CD8-positive, alpha-beta memory T cell (primary cell): ENCODE measurements at places on chromosomes 11 and 22. TPM values are rescaled to one million over a fixed set of nuclear protein-coding genes. Genes with fewer than 3 reads are reported as not detected.

Gene WNT11
- polyA plus RNA-seq = 1.2 TPM

GRCh38 chr11:8728563-8728962, 46.0 kb downstream of the RPL27A start:
- no peak overlapping the region for H3K4me3 ChIP-seq
- no peaks in the 10 kb centered on the region for H3K4me1 ChIP-seq
- H3K27ac ChIP-seq = no peak overlapping the region
- no peak for DNase-seq

Gene OR5A1
- polyA plus RNA-seq = not detected

DNA sequence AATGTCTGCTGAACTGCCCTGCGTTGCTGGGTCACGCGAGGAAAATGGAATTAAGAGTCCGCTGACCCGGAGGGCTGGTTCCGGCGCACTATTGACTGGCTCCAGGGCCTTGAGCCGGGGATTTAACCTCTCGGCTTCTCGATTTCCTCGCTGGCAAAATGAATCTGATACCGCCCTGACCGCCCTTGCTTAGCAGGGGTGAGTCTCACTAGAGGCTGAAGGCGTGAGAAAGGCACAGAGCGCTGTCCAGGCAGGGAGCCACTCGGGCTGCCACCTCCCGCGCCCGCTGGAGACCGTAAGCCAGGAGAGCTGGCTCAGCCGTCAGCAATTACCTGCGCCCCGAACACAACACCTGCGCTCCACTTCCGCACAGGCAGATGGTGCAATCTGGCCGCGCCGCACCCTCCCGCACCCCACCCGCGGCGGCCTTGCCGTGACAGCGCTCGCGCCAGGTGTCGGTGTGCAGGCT, 65.6 kb downstream of the BUD13 start:
- no peak overlapping the region for H3K4me3 ChIP-seq
- H3K27me3 ChIP-seq = no peaks in the 10 kb centered on the region
- H3K4me1 ChIP-seq = no peaks in the 10 kb centered on the region

Gene PARVG
- 94.4 TPM for polyA plus RNA-seq

DNA sequence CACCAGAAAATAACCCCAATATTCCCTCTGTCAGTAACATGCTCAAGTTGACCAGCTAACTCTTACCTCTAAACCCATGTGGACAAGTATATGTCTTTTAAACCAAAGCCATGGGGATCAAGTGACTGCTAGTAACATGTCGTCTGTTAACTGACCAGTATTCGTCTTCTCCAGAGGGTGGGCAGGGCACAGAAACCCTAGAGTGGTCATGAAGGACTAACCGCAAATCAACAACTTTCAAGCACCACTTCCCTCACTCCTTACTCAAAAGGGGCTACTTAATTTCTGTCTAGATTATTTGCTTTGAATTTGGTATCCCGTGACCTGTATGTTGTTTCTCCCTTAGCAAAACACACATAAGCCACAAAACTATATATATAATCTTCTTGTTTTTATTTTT, 293.2 kb downstream of the SWAP70 start:
- H3K4me3 ChIP-seq = no peak overlapping the region
- no peaks in the 10 kb centered on the region for H3K36me3 ChIP-seq
- no peak for DNase-seq

- H3K4me3 ChIP-seq = no peak overlapping the region
- H3K36me3 ChIP-seq = peaks cover 7% of the 10 kb centered on the region
These were observed 2.2 kb downstream of the TANGO2 start for GRCh38 chr22:20022978-20023613.

GRCh38 chr11:79237091-79237490, 203.7 kb downstream of the TENM4 start:
- no peak overlapping the region for H3K4me3 ChIP-seq
- no peak overlapping the region for H3K27ac ChIP-seq
- DNase-seq = no peak
- no peaks in the 10 kb centered on the region for H3K27me3 ChIP-seq

Gene ZP1
- 0.22 TPM for polyA plus RNA-seq

DNA sequence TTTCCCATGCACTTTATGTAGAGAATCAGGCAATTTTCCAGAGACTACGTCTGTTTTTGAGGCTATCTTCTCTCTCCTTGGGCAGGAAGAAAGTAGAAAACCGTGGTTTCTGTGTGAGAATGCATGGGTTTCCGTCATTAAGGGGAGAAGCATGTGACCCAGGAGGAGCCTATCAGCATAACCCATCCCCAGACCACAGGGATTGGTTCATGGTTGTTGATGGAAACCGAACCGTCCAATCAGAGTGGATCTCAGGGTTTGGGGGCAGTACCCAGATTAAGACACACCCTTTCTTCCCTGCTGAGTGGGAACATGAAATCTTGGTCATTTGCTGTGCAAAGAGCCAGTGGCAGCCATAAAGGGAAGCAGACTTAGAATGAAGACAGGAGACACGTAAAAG, 517.8 kb downstream of the MN1 start:
- no peaks in the 10 kb centered on the region for H3K36me3 ChIP-seq
- H3K27me3 ChIP-seq = no peaks in the 10 kb centered on the region
- no peaks in the 10 kb centered on the region for H3K4me1 ChIP-seq

DNA sequence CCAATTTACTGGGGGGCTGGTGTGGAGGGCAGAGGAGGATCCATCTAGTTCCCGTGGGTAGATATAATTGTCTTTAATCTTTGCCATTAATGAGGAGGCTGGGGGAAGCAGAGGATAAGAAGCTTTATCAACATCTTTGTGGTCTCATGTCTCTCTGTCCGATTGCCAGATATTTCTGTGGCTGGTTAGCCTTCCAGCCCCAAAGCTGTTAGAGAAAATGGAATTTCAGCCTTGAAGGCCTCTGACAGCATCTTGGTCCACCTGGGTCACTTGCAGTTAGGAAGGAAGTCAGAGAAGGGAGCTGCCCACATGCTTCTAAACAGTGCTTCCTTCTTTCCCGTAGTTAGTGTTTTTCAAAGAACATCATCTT, 56.9 kb downstream of the ABTB2 start:
- no peaks in the 10 kb centered on the region for H3K36me3 ChIP-seq
- H3K4me3 ChIP-seq = no peak overlapping the region
- H3K27ac ChIP-seq = no peak overlapping the region

- no peak overlapping the region for H3K27ac ChIP-seq
- no peak for DNase-seq
- peaks cover 9% of the 10 kb centered on the region for H3K27me3 ChIP-seq
- H3K4me1 ChIP-seq = no peaks in the 10 kb centered on the region
- H3K36me3 ChIP-seq = no peaks in the 10 kb centered on the region
- no peak overlapping the region for H3K4me3 ChIP-seq
These were observed 75.8 kb downstream of the BUD13 start for GRCh38 chr11:116697011-116697410.

DNA sequence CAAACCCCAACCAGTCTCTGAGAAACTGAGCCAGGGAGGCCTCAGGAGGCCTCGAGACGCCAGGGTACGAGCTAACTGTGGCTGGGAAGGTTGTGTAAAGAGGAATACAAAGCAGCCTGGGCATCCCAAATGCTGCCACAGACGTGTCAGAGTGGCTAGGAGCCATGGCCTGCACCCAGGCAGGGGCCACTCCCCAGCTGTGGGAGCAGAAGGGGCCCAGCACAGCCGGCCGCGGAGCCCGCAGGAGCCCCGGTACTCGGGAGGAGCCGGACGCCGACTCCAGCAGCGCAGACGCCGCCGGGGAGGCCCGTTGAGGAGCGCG, 349.8 kb upstream of the B3GAT1 start:
- H3K27ac ChIP-seq = no peak overlapping the region
- H3K4me1 ChIP-seq = no peaks in the 10 kb centered on the region
- no peak for DNase-seq
- no peaks in the 10 kb centered on the region for H3K36me3 ChIP-seq
- no peaks in the 10 kb centered on the region for H3K27me3 ChIP-seq

GRCh38 chr11:13717331-13717730, 48.9 kb downstream of the FAR1 start:
- peaks cover 16% of the 10 kb centered on the region for H3K36me3 ChIP-seq
- no peak overlapping the region for H3K27ac ChIP-seq

DNA sequence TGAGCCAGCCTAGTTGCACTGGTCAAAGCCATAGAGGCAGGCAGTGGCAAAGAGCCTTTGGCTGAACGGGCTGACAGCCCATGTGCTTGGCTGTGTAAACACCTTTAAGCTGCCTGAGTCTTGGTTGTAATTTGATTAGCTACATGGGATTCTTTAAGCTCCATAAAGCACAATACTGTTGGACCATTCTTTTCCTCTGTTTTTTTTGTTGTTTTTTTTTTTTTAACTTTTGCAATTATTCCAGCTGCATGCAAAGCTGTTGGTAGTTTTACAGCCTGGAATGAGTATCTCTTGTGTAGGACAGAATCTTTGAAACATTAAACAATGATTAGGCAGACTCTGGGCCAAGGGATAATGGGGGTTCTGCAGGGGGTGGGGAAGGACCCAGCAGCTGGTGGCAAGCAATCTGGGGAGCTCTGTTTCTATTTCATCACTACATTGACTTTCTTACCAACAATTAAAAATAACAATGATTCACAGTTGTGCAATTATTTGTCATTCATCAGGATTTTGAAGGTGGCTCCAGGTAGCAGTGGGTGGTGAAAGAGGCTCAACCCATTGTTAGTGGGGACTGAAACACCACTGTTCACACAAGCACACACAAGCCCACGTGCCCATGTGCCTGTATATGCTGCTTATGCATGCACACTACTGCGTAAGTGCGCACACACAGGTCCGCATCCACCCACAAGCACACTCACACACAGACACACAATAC, 69.5 kb upstream of the CSNK2A3 start:
- no peaks in the 10 kb centered on the region for H3K36me3 ChIP-seq
- no peaks in the 10 kb centered on the region for H3K4me1 ChIP-seq
- DNase-seq = no peak
- H3K27ac ChIP-seq = no peak overlapping the region

DNA sequence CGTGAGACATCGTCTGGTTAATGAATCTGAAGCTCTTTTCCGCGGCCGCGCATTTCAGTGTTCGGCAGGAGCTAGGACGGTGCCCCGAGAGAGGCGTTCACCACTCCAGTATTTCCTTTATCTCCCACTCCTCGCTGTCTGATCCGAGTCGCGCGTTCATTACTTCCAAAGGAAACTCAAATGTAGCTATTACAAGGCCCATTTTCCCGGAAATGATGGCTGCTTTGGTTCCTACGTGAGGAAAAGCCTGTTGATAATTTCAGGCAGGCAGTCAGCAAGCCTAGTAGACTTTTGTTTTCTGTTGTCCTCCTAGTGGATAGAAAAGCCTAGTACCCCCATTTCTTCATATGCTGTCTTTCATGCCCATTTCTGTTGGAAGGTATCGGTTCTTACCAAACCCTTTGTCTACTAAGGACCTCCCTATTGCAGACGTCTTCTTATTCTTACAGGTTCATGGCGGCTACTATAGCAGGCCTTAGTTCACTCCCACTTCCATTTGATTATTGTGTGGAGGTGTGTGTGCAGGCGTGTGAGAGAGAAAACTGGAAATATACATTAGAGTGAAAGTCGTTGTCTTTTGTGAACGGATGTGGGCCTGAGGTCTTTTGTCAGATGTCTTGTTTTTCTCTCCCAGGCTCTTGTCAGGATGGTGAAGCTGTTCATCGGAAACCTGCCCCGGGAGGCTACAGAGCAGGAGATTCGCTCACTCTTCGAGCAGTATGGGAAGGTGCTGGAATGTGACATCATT, 737 bp downstream of the RBM4 start:
- peak overlapping the region; percentile 92 for H3K27ac ChIP-seq
- peak; percentile 69 for DNase-seq
- H3K36me3 ChIP-seq = peaks cover 45% of the 10 kb centered on the region
- H3K27me3 ChIP-seq = no peaks in the 10 kb centered on the region
- H3K4me3 ChIP-seq = peak overlapping the region; percentile 92

Gene NNMT
- polyA plus RNA-seq = not detected

Gene OR51E1
- polyA plus RNA-seq = not detected

- no peak overlapping the region for H3K27ac ChIP-seq
- no peak for DNase-seq
- H3K27me3 ChIP-seq = no peaks in the 10 kb centered on the region
- no peaks in the 10 kb centered on the region for H3K36me3 ChIP-seq
- H3K4me3 ChIP-seq = no peak overlapping the region
These were observed 19.8 kb downstream of the KCNQ1 start for GRCh38 chr11:2464451-2465165.

- H3K4me1 ChIP-seq = peaks cover 54% of the 10 kb centered on the region
- no peaks in the 10 kb centered on the region for H3K36me3 ChIP-seq
- H3K27ac ChIP-seq = peak overlapping the region; percentile 96
- H3K27me3 ChIP-seq = no peaks in the 10 kb centered on the region
These were observed 1.8 kb downstream of the AHNAK start for GRCh38 chr11:62544581-62545436.

DNA sequence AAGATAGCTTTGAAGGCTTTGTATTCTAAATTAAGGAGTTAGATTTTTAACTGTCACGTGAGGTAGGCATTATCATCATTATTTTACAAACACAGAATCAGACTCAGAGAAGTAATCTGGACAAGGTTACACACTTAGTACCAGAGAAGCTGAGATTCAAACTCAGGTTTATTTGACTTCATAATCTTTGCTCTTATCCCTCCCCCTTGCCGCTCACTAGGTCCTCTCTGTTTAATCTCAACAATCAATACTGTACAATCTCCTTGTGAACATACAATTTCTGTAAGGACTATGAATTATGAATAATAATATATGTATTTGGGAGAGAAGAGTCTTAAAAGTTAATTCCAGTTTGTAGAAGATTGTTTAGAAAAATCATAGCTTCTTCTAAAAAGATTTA, 5.2 kb upstream of the DNAJB7 start:
- H3K4me1 ChIP-seq = peaks cover 4% of the 10 kb centered on the region
- DNase-seq = no peak
- H3K27ac ChIP-seq = no peak overlapping the region

DNA sequence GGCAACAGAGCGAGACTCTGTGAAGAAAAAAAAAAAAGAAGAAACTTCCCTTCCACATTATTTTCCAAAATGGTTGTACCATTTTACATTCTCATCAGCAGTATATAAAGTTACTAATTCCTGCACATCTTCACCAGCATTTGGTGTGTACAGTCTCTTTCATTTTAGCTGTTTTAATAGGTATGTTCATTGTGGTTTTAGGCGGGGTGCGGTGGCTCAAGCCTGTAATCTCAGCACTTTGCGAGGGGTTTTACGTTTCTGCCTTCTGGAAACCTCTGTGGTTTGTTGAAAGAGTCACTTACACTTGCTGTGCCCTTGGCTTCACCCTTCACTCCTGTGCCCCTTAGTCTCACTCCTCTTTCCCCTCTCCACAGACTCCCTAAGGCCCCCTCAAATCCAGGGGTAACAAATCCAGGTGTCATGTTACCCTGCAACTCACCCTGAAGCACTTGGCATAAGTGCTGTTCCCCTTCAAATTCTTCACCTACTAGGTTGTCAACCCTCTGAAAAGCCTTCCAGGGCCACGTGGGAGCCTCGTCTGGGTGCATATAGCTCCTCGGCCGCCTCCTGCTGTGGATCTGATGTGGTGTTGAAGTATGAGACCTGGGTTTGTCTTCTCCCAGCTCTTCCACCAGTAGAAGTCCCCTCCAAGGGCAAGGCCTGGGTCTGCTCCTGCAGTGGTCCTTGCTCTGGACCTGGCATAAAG, 20.8 kb downstream of the TOB2 start:
- H3K27ac ChIP-seq = no peak overlapping the region
- no peak overlapping the region for H3K4me3 ChIP-seq
- DNase-seq = no peak
- H3K36me3 ChIP-seq = no peaks in the 10 kb centered on the region
- H3K27me3 ChIP-seq = no peaks in the 10 kb centered on the region
- H3K4me1 ChIP-seq = peaks cover 8% of the 10 kb centered on the region

Gene MMP1
- not detected for polyA plus RNA-seq

GRCh38 chr22:46053563-46054090, 76.7 kb upstream of the WNT7B start:
- H3K27ac ChIP-seq = peak overlapping the region; percentile 47
- peaks cover 53% of the 10 kb centered on the region for H3K4me1 ChIP-seq
- DNase-seq = peak; percentile 77
- H3K4me3 ChIP-seq = peak overlapping the region; percentile 31
- H3K27me3 ChIP-seq = no peaks in the 10 kb centered on the region
